Esophagus squamous epithelium (tissue), 5 donors: ENCODE measurements at places on chromosomes 2 and 18.

GRCh38 chr18:2223849-2224248, 347.5 kb downstream of the METTL4 start:
- no peak for DNase-seq

GRCh38 chr2:177894546-177894945, 178.0 kb downstream of the PDE11A start:
- no peak for DNase-seq

DNA sequence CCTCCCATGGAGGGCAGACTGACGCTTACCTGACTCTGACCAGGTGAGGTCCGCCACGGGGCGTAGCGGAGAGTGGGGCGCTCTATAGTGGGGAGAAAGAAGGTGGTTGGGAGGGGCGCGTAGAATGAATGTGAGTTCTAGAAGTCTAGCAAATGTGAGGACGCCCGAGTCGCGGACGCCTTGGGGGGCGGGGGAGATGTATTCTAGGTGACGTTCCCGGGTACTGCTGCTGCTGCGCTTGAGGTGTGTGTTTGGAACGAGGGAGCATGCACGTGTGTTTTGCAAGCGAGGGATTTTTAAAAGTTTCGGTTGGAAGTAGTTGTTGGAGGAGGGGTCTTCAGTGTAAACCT, 758 bp downstream of the RIF1 start:
- no peak for DNase-seq

- DNase-seq: no peak
Measured at GRCh38 chr2:153986488-153987229, 114.9 kb downstream of the GALNT13 start.

- DNase-seq: no peak
Measured at GRCh38 chr18:77896586-77897252, 647.1 kb downstream of the GALR1 start.

DNA sequence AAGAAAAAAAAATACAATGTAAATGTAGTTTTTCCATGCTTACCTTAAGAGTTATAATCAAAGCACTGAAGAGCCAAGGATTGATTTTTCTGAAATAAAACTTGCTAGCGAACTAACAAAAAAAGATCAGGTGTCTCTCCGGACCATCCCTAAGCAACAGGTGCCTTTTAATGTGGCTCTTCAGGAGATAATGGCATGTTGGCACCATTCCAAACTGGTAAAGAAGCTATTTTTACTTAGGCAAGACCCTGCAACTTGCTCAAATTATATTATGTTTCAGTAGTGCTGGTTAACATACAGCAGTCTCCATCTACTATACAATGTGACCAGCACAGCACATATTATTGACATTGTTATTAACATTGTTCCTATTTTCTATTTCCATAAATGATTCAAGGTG, 2.3 kb upstream of the GCC2 start:
- no peak for DNase-seq

- DNase-seq: no peak
Measured at GRCh38 chr2:48264627-48265026, 265.3 kb upstream of the STON1 start.

GRCh38 chr2:54457323-54458023, 1.3 kb downstream of the SPTBN1 start:
- DNase-seq: no peak

DNA sequence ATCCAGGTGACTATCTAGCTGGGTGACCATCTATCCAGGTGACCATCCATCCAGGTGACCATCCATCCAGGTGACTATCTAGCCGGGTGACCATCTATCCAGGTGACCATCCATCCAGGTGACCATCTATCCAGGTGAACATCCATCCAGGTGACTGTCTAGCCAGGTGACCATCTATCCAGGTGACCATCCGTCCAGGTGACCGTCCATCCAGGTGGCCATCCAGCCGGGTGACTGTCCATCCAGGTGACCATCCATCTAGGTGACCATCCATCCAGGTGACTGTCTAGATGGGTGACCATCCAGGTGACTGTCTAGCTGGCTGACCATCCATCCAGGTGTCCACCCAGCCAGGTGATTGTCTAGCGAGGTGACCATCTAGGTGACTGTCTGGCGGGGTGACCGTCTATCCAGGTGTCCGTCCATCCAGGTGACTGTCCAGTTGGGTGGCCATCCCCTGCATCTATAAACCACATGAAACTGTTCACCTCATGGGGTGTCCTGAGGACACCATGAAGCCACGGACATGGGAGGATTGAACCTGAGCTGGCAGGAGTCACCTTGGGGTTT, 305.3 kb downstream of the NDUFA10 start:
- DNase-seq: no peak

DNA sequence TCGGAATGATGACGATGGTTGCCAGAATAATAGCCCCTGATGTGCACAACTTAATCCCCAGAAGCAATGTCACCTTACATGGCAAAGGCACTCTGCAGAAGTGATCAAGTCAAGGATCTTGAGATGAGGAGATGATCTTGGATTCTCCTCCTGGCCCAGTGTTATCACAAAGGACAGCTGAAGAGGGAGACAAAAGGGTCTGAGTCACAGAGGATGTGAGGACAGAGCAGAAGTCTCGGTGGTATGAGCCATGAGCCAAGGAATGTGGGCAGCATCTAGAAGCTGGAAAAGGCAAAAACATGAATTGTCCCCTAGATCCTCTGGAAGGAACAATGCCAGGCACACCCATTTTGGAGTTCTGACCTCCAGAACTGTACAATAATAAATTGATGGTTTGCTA, 358.5 kb downstream of the MYCN start:
- no peak for DNase-seq

- no peak for DNase-seq
Measured at GRCh38 chr2:232393556-232393955, 13.1 kb upstream of the ALPG start.

DNA sequence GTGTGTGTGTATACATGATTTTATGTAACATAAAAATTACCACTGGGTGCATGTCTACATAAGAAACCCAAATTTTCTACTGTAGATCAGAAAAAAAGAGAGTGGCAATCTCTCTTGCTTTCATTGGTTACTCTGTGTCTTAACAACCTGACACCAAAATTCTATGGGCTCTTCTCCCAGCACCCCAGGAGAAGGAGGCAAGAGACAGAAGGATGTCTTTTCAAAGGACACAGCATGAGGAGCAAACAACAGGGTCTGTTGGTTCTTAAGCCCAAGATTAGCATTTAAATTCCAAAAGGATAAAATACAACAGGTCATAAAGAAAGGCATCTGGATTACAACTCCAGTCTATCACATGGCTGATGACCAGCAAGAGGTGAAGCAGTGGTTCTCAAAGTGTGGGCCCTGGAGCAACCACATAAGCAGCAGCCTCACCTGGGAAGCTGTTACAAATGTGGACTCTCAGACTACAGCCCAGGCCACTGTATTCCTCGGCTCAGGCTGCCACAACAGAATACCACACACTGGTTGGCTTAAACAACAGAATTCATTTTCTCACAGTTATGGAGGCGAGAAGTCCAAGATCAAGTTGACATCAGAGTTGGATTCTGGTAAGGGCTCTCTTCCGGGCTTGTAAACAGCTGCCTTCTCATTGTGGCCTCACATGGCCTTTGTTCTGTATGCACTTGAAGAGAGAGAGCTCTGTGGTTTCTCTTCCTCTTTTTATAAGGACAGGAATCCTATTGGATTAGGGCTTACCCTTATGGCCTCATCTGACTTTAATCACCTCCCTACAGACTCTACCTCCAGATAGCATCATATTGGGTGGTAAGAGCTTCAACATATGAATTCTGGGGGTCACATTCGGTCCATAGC, 79.8 kb upstream of the RNF152 start:
- DNase-seq: no peak

DNA sequence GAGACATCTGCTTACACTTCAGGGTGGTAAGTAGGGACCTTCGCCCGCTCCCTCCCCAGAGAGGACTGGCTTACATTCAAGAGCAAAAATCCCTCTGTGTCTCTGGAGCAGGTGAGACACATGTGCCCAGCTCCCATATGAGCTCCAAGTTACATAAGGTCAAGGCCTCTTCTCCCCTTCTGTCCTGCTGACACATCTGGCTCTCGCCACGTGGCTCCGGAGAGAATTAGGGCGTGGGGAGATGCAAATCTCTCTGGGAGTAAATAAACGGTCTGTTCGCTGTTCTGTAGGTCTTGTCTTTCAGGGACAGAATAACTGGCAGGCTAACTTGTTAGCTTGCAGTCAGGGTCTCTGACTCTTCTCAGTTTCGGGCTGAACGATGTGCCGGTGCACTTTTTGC, 16.2 kb downstream of the MRO start:
- no peak for DNase-seq

- DNase-seq: no peak
Measured at GRCh38 chr18:3498698-3499471, 48.9 kb downstream of the TGIF1 start.

GRCh38 chr2:74242354-74243071, 44.1 kb downstream of the MTHFD2 start:
- DNase-seq: no peak

DNA sequence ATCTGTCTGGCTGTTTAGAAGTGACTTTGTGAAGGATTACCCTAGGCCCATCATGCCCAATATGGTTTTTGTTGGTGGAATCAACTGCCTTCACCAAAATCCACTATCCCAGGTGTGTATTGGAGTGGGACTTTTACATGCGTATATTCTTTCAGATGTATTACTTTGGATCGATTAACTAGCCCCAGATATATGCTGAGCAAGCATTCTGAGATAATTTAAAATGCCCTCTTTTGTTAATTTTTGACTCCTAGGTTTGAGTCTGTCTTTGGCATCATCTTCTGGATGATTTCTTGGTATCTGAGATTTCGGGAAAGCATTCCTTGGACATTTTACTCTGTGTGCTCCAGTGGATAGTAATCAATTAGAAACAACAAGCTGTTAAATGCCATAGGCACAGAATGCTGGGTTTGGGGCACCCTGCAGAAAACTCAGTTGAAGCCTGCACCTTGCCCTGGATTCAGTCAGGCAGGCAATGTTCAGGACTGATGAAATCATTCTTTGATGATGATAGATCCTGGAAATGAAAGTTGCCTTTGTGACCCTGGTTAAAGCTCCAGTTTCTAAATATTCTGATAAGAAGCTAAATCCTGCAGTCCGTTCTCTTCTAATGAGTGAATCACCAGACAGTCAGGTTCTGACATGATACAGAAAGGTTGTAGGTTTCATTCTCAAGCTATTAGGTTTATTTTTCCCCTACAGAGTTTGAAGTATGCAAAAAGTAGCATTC, 1.1 kb downstream of the UGT1A1 start:
- no peak for DNase-seq

GRCh38 chr18:52288403-52289004, 51.5 kb upstream of the DCC start:
- DNase-seq: no peak

DNA sequence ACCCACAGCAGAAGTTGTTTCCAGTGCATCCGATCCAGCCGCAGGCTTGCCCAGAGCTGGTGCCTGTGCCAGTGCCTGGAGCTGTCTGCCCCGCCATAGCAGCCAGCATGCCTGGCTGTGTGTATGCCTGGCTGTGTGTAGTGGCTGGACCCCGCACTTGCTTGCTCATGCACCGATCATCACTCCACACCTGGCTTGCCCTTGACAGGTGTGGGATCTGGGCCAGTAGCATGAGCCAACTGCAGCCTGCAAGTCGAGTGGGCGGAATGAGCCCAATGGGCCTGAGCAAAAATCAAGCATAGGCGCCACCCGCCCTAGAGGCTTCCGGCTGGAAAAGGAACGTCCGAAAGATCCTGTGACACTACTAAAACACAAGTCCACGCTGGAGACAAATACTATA, 74.5 kb downstream of the EPB41L3 start:
- DNase-seq: no peak

DNA sequence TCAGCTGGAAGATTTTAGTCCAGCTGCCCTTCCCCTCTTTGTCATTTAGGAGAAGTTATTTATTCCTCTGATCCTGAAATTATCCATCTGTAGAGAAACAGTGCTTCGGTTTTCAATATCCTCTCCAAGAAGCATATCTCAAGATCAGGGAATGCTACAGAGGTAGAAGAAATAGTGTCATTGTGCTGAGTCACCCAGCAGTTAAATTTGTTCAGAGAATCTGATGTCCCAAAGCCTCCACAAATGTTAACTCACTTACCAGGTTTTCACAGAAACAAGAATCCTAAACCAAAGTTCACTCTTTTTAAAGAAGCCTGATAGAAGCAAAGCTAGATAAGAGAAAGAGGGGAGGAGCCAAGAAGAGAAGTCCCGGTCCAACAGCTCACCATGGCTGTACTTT, 480.7 kb upstream of the GYPC start:
- DNase-seq: no peak

GRCh38 chr2:121858369-121858768, 102.9 kb downstream of the TSN start:
- DNase-seq: no peak

GRCh38 chr2:227793148-227793712, 20.4 kb upstream of the CCL20 start:
- DNase-seq: no peak

- no peak for DNase-seq
Measured at GRCh38 chr2:220071696-220072095, 444.3 kb downstream of the SLC4A3 start.

- no peak for DNase-seq
Measured at GRCh38 chr2:236337465-236338325, 73.5 kb upstream of the ASB18 start.

- DNase-seq: no peak
Measured at GRCh38 chr2:18167871-18168270, 289.4 kb downstream of the KCNS3 start.

GRCh38 chr2:161077367-161078210, 82.6 kb upstream of the TANK start:
- DNase-seq: no peak

DNA sequence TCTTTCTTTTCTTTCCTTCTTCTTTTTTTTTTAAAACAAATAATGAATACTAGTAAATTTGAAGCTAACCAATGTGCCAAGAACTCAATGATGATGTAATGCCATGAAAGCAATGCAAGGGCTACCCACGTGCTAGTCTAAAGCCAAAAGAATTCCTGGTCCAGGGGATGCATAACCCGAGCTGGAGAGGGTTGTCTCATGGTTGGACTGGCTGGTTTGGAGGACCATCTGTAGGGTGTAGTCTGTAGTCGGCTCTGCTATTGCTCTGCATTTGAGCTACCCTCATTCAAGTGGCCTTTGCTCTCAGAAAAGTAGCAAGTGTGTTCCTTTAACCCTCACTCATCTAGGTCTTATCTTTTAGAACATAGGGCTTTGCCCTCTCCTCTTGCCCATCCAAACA, 469.6 kb upstream of the CELF4 start:
- no peak for DNase-seq

DNA sequence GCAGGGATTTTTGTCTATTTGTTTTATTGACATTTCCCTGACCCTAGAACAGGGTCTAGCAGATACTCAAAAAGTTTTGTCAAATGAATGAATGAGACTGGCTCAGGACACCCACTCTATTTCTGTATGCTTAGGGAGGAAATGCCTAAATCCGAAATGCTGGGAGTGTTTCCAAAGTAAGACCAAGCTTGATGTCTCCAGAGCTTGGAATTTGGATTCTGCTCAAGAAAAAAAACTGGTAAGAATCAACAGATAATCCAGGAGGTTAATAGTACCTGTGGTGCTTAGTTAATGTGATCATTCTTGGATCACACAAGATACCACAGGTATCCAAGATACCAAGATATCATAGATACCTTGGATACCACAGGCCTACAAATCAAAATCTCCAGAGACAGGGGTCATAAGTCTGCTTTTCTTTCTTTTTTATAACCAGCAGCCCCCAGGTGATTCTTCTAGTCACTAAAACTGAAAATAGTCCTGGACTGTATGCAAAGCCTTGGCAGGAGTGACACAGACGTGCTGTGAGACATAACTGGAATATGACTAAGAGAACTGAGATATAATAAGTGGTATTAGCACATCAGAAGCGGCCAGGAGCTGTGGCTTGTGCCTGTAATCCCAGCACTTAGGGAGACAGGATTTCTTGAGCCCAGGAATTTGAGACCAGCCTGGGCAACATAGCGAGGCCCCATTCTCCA, 39.9 kb upstream of the SP3 start:
- DNase-seq: no peak
